Dorsolateral prefrontal cortex (tissue), 122 donors: ENCODE measurements at places on chromosomes 13 and 19.
A peak's percentile ranks its signal among the peaks of the same experiment; 100 is the strongest.

GRCh38 chr13:20779405-20779804 lies 5.6 kb upstream of the EEF1AKMT1 start:
- DNase-seq: no peak

- DNase-seq: no peak
Observed at GRCh38 chr13:30819136-30819888, 84.0 kb downstream of the ALOX5AP start.

- DNase-seq: no peak
Observed at GRCh38 chr19:46823049-46823448, 27.6 kb downstream of the AP2S1 start.

- no peak for DNase-seq
Observed at GRCh38 chr13:75533861-75534260, 3.8 kb downstream of the COMMD6 start.

- no peak for DNase-seq
Observed at GRCh38 chr13:61600360-61601033, 184.8 kb upstream of the PCDH20 start.

GRCh38 chr19:4548238-4548584 lies 8.4 kb upstream of the LRG1 start:
- no peak for DNase-seq

DNA sequence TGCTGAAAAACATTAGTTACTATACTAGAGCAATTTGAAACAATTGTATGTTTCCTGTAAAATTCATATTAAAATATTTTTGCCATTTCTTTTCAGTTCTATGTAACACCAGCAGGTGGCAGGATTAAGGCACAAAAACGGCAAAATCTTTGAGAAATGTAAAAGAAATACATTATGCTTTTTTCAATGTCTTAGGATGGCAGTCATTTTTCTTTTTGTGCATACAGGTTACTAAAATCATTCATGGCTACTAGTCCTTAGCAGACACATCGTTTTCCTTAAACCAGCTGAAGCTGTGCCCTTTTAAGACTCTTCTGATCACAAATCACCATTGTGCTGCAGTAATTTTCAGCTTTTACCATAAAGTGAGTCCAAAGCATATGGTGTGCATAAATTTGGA lies 800.7 kb upstream of the SLITRK5 start:
- DNase-seq: no peak

DNA sequence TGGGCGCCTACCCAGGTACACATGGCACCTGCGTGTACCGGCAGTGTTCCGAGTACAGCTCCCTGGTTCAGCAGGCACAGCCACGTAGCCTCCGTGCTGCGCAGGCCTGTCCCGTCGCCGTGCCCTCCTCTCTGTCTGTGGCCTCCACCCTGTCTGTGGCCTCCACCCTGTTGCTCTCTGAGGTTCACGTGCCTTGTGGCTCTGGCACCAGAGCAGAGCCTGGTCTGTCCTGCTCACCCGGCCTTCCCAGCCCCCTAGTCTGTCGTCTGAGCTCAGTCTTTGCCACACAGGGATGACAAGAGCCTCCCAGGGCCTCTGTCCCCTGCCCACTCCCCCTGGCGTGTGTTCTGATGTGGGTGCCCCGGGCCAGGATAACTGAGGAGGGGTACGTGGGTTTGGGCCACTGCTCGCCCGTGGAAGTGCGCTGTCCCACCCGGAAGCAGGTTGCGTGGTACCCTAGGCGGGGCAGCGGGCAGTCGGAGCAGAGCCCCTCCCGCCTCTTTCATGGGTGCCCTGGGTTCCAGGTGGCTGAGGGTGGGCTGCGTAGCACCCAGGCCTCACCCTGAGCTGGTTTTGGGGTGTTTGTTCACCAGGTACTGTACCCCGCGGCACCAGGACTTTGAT lies 71.7 kb downstream of the KDM4B start:
- no peak for DNase-seq

DNA sequence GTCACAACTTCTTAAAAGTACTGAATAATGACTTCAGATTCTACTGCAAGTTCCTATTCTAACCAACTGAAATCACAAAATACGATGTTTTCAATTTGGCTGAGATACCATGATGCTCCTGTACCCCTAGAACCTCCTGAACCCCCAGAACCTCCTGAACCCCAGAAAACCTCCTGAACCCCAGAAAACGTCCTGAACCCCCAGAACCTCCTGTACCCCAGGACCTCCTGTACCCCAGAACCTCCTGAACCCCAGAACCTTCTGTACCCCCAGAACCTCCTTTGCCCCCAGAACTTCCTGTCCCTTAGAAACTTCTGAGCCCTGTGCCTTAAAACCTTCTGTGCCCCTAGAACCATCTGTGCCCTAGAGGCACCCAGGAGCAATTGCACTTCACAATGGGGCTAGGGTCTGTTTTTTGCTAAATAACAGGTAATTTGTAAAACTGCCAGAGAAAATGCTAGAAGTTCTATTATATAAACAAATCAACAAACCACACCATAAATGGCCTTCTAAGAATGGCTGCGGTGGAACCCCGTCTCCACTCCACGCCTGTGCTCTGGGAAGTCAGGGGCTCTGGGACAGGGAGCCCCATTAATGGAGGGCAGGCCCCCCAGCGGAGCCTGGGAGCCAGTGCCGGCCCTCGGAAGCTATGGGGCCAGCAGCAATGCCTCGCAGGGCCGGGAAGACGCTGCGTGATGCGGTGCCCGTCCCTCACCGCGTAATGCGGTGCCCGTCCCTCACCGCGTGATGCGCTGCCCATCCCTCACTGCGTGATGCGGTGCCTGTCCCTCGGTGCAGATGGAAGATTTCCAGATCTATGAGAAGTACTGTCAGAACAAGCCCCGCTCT lies 21.3 kb upstream of the F7 start:
- DNase-seq: no peak

- no peak for DNase-seq
Observed at GRCh38 chr19:18659281-18660050, 22.6 kb downstream of the KLHL26 start.

DNA sequence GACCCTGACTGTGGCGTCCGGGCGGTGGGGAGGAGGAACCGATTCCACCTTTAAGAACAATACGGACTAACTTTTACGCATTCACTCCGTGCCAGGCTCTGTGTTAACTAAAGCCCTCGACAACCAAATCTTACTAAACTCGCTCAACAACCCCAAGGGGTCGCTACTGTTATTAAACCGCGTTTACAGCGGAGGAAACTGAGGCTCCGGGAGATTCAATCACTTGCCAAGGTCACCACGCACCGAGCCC lies 1.2 kb downstream of the SAMD1 start:
- DNase-seq: no peak

DNA sequence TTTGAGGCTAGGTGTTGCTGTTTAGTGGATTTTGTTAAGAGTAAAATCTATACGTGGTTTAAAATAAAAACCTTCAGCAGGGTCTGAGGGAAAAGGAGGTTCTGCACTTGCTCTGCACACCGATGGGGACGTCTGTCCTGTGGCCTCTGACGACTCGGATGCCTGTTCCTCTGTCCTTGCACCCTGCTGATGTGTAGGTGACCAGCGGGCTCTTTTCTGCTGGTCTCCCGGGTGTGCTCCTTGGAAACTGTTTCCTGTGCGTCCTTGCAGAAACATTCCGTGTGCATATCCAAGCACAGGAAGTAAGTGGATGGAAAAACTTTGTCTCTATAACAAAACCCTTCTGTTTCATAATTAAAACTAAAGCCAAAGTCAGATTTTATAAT lies 3.8 kb downstream of the ATP4B start:
- no peak for DNase-seq

DNA sequence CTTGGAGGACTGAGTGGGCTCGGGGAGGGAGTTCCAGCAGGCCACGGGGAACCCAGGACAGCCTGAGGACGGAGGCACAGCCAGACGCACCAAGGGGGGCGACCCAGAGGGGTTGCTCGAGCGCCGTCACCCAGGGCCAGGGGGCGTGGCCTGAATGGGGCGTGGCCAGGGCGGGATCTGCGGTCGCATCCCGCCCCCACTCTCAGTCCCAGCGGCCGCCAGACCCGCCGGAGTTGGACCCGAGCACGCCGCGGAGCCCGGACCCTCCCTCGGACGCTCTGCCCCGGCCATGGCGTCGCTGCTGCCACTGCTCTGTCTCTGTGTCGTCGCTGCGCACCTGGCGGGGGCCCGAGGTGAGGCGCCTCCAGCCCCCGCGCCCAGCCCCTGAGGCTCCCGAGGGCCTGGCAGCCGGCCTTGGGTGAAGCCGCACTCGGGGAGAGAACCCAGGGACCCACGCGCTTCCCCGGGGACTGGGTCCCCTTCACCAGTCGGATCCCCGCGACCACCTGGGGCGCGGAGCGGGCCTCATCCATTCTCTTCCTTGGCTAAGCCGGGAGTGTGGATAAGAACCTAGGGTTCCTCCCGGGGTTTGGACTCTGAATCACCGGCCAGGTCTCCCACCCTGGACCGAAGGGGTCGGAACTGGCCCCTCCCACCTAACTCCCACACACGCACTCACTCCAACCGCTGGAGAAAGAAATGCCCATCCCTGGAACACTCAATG lies at the start of gene CILP2:
CILP2 (plus strand) TSS at position 205 of the 724 bp plus-strand sequence; CDS start at position 290, 85 bp downstream.
- DNase-seq: no peak

DNA sequence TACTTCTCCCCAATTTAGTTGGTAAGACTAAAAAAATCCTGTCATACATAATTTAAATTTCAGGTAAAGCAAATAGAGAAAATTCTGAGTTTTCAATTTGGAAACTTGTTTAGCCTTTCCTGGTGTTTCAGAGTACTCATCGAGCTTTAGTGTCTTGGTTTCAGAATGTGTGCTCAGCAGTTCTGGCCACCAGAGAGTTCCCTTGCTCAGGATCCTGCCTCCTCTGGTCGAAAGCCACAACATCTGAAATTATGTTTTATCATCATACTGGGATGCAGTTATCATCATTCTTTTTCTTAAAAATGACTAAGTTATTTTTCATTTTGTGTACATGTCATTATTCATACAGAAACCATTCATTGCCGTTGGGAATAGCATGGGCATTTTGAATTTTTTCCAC lies 263.2 kb upstream of the SPRY2 start:
- DNase-seq: no peak

GRCh38 chr13:110869805-110870706 lies 44.8 kb downstream of the ANKRD10 start:
- DNase-seq: peak; percentile 30

GRCh38 chr13:44107357-44108121 lies 227.8 kb downstream of the LACC1 start:
- DNase-seq: no peak

GRCh38 chr13:77565635-77566034 lies 30.1 kb downstream of the SCEL start:
- DNase-seq: no peak

GRCh38 chr13:113488283-113488682 lies 2.2 kb downstream of the DCUN1D2 start:
- DNase-seq: no peak

GRCh38 chr13:46181840-46182490 lies at the start of gene LCP1:
Gene LCP1, minus strand, starts transcription at chr13:46182177. Its CDS starts 22,515 bp downstream, at chr13:46159662.
- no peak for DNase-seq

DNA sequence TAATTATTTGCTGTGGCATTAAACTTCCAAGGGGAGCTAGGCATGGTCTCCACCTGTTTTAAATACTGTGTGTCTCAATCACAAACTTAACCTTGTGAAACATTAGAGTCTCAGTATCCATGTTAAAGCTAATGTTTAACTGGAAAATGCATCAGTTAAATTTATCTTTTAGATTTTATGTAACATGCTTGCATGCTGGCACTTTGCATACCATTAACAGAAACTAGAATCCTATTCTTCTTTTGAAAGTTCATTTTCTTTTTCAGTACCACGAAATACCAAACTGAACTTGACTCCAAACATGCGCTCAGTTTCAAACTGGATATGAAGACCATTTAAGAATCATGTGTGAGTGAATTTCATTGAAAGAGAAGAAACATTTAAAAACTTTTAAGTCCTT lies 328.9 kb upstream of the SLC10A2 start:
- no peak for DNase-seq

GRCh38 chr13:72960541-72960940 lies 98.3 kb upstream of the KLF5 start:
- no peak for DNase-seq

DNA sequence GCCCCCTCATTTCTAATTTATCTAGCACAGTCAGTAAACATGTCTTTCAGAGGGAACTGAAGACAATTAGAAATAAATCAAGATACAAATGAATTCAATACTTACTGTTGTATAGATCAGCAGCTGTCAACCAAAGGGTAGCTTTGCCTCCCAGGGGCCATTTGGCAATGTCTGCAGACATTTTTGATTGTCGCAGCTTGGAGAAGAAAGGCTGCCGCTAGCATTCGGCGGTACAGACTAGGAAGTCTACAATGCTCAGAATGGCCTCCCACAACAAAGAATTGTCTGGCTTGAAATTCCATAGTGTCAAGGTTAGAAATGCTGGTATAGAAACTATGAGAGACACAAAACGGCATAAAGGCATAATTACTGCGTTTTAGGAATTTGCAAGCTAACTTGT lies 91.6 kb downstream of the RGCC start:
- DNase-seq: no peak

DNA sequence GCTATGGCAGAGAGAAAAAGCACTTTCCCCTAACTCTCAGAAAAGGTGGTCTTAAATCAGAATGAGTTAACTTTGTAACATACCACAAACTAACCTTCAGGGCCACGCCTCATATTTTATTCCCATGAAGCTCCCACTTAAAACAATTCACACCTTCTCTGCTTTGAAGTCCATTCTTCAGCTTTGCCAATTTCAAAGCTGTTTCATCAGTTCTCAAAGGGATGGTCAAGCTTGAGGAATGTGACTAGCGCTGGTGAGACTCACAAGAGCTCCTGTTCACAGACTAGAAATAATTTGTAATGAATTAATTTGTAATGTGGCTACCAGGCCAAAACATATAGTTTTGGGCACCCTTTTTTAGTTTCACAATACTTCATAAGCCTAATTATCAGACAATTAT lies 68.2 kb downstream of the STK24 start:
- no peak for DNase-seq

DNA sequence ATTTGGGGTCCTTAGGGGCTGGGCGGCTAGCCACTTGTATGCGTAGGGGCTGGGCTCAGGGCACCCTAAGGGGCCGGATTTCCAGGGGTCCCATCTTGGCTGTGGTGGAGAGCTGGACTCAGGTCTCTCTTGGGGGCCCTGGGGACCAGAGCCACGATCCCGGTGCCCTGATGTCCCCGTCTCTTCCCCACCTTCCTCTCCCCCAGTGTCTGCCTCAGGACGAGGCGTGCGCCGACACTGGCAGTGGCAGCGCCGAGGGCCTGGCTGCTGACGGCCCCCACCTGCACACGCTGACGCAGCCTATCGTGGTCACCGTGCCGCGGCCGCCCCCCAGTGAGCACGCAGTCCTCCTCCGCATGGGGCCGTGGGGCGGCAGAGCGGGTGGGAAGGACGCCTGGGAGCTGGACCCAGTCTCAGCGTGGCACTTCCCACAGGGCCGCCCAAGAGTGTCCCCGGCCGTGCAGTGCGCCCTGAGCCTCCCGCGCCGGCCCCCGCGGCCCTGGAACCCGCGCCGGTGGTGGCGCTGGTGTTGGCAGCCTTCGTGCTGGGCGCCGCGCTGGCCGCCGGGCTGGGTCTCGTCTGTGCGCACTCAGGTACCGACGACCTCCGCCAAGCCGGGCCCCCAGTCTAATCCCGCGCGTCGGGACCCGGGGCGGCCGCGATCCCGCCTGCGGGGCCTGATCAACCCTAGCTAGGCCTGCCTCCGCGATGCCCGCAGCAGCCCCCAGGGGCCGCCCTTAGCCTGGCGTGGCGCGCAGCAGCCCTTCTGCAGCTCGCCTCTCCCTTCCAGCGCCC lies 2.7 kb upstream of the SNAPC2 start:
- no peak for DNase-seq
